Mucosa of gallbladder (tissue), 1 donor: ENCODE measurements at places on chromosomes 2 and 18. TPM values are rescaled to one million over a fixed set of nuclear protein-coding genes. Genes with fewer than 3 reads are reported as not detected.

GRCh38 chr2:217000406-217000805 lies 140.5 kb upstream of the TNP1 start:
- DNase-seq, result no peak

OR6B2 gene
- total RNA-seq, result not detected

DNA sequence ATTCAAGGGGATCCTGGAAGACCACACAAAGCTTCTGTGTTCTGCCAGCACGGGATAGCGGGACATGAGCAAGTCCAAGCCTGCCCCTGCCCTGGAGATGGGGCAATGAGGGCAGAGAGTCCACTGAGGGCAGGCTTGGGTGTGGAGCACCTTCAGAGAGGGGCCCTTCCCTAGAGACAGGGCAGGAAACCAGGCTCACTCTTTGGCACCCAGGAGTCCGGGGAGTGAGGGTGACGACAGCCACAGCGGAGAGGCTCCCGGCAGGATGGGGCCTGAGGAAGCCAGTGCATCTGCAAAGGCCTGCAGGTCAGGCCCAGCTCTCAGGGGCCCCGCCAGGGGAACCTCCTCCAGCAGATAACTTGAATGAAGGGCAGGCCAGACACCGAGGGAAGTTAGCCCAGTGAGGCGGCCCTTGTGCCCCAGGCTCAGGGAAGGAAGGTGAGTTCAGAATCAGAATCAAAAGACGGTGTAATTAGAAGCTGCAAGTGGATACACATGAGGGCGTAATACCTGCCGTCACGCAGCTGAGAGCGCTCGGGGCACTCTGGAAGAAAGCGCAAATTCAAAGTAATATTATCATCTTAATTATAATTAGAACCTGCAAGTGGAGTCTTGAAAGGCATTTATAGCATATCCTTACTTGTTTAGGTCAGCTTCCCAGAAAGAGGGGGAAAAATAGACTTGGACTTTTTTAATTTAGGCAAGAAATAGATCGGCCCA lies 142.6 kb upstream of the LGALSL start:
- no peak for DNase-seq

- no peak for DNase-seq
These were observed 12.5 kb upstream of the CABYR start for GRCh38 chr18:24126155-24126961.

EFR3B gene
- 1.8 TPM for total RNA-seq

TCF23 gene
- total RNA-seq, result 0.12 TPM

CCDC195 gene
- total RNA-seq, result not detected

GRCh38 chr2:222864296-222864695 lies 3.5 kb downstream of the ACSL3 start:
- no peak for DNase-seq

ZC3H8 gene
- total RNA-seq, result 5.6 TPM

OTOS gene
- total RNA-seq, result not detected

GRCh38 chr2:127218812-127219170 lies 1.3 kb downstream of the CYP27C1 start:
- no peak for DNase-seq

IL1R2 gene
- 2.3 TPM for total RNA-seq

STAT4 gene
- 4.8 TPM for total RNA-seq

RIT2 gene
- total RNA-seq, result not detected
